ENCODE measurements at places on chromosomes 16 and 17. TPM values are rescaled to one million over a fixed set of nuclear protein-coding genes. Genes with fewer than 3 reads are reported as not detected.

The HIRIP3 gene
- total RNA-seq, result 5.1 TPM

The PCTP gene
- total RNA-seq, result 14.4 TPM

The CMTM4 gene
- 27.1 TPM for total RNA-seq

The ATP2C2 gene
- total RNA-seq, result not detected

The ASPSCR1 gene
- total RNA-seq, result 19.6 TPM

The NF1 gene
- 56.9 TPM for total RNA-seq

The SHISA6 gene
- under 0.01 TPM for total RNA-seq

The TMEM132E gene
- under 0.01 TPM for total RNA-seq

The EVPLL gene
- total RNA-seq, result not detected

The SYNGR3 gene
- total RNA-seq, result 2.3 TPM

The ANKRD40CL gene
- 0.28 TPM for total RNA-seq

The USP10 gene
- total RNA-seq, result 33.8 TPM

The HASPIN gene
- 0.85 TPM for total RNA-seq

The TEKT1 gene
- total RNA-seq, result not detected

The CCL8 gene
- total RNA-seq, result not detected

The STX1B gene
- total RNA-seq, result 0.19 TPM

The KANSL1 gene
- total RNA-seq, result 67.1 TPM

The KIF18B gene
- 10.2 TPM for total RNA-seq

The OR1E2 gene
- not detected for total RNA-seq

The ESRP2 gene
- total RNA-seq, result 0.28 TPM

The EFCAB3 gene
- total RNA-seq, result not detected

The NAGS gene
- total RNA-seq, result 0.96 TPM

The FAM20A gene
- 1.7 TPM for total RNA-seq

The KRTAP2-1 gene
- total RNA-seq, result not detected

The KRTAP4-1 gene
- not detected for total RNA-seq

The PABPN1L gene
- not detected for total RNA-seq

The PVALEF gene
- total RNA-seq, result not detected

The MT1B gene
- not detected for total RNA-seq

The HOXB7 gene
- 0.38 TPM for total RNA-seq

The KRT31 gene
- not detected for total RNA-seq

The HOXB6 gene
- 0.28 TPM for total RNA-seq

The ARHGDIG gene
- total RNA-seq, result not detected

The PLA2G10 gene
- total RNA-seq, result not detected

The ABCA9 gene
- total RNA-seq, result 17.8 TPM

The VAT1L gene
- total RNA-seq, result 3.7 TPM

The KRTAP3-1 gene
- total RNA-seq, result not detected

The DOC2B gene
- total RNA-seq, result 0.19 TPM

The NOG gene
- 0.77 TPM for total RNA-seq

The KRTAP1-1 gene
- not detected for total RNA-seq

The TNP2 gene
- total RNA-seq, result not detected

The CAVIN1 gene
- total RNA-seq, result 1,245 TPM

The MEIOC gene
- under 0.01 TPM for total RNA-seq

The NPIPA7 gene
- total RNA-seq, result not detected

The OR1A2 gene
- total RNA-seq, result not detected

The PARN gene
- 27.0 TPM for total RNA-seq

The SULT1A4 gene
- 1.7 TPM for total RNA-seq

The SEPTIN12 gene
- not detected for total RNA-seq

The RCVRN gene
- not detected for total RNA-seq
